ENCODE measurements at places on chromosomes 7 and 10.

- no peak for DNase-seq
Observed at GRCh38 chr7:51732951-51733350, 416.3 kb upstream of the COBL start.

DNA sequence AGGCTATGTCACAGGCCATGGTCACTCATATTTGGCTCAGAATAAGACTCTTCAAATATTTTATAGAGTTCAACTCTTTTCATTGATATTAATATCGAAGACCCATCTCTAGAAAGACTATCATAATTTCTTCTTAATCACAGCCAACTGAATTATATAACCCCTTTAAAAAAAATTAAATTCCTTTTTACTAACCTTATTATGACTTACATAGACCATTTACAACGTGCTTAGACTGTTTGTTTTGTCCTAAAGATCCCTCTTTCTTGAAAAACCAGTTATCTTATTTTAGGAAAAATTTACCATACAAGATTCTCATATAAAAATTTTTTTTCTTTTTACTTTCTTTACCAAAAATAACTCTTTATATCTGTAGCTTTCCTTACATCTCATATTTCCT lies 10.2 kb upstream of the TMEM254 start:
- no peak for DNase-seq

- peak; percentile 97 for DNase-seq
Observed at GRCh38 chr10:122062831-122063674, 74.1 kb downstream of the TACC2 start.

GRCh38 chr7:85215098-85215497 lies 28.2 kb upstream of the SEMA3D start:
- DNase-seq = no peak

GRCh38 chr7:150755473-150756099 lies 18.4 kb downstream of the GIMAP5 start:
- DNase-seq = no peak

- DNase-seq = no peak
Observed at GRCh38 chr10:11213137-11213536, 195.5 kb downstream of the CELF2 start.

DNA sequence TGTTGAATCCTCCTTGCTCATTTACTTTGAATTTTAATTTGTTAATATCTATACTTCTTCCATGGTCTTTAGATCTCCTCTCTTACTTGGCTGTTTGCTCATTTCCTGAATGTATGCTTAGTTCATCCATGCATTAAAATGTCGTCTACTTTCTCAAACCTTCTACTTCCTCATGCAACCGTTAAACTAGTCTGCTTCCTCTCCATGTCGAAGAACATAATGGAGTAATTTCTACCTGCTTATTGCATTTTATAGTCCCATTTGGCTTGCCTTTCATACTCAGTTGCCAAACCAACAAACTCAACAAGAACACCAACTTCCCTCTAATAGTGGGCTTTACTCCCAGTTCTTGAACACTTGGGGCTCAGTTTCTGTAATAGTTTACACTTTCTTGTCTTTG lies 43.8 kb upstream of the SEMA3D start:
- no peak for DNase-seq

- DNase-seq = peak; percentile 33
Observed at GRCh38 chr10:35339942-35340341, 3.6 kb downstream of the CCNY start.

DNA sequence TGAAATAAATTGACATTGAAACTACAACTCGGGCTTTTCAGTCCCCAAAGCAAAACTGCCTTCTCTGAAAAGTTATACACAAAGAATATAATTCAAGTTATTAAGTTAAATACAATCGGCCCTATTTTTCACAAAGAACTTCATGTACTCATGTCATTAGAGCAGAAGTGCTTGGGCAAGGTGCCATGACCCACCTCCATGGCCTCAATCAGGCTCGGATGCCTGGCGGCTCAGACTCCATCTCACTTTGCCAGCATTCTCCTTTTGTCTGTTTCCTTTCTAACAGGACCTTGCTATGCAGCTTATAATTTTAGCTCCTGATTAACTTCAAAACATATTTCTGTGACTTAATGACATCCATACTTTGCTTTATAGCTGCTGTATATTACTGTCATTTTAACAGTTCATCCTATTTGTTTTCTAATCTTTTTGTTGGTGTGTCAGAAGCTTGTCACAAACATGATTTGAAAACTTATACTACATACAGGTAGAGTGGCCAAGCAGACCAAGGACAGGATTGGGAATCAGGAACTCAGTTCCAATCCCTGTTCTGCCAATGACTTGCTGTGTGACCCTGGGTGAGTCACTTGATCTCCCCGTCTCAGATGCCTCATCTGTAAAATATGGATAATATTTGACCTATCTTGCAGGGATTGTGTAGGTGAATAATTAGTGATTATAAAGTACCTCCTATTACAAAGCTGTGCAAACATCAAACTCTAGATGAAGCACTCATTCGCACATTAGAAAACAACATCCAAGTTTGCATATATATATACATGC lies 60.8 kb upstream of the ITGA8 start:
- DNase-seq = no peak

DNA sequence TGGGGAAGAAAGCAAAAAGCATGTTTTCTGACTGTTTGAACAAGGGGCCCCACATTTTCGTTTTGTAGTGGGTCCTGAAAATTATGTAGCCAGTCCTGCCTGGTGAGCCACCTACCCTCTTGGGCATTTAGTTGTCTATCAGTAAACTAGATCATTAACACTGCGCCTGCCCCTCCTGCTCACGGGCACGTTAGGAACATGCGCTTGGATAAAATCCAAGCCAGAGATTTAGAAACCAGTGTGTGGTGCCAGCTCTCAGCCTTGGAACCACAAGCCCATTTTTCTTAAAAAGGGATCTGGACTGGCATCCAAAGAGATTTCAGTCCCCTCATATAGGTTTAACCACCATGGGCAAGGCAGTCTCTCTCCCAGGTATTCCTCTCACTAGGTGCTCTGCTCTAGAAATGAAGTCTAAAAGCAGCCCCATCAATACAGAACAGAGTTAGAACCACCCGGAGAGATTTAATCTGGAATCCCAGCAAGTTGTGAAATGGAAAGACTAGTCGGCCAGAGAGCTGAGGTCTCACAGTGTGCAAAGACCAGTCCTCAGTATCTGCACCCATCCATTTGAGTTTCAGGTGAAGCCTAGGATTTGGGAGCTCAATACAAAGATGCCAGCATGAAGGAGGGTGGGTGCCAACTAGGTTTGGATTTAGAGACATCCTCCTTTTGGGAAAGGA lies 123.9 kb upstream of the TCF7L2 start:
- DNase-seq = no peak

DNA sequence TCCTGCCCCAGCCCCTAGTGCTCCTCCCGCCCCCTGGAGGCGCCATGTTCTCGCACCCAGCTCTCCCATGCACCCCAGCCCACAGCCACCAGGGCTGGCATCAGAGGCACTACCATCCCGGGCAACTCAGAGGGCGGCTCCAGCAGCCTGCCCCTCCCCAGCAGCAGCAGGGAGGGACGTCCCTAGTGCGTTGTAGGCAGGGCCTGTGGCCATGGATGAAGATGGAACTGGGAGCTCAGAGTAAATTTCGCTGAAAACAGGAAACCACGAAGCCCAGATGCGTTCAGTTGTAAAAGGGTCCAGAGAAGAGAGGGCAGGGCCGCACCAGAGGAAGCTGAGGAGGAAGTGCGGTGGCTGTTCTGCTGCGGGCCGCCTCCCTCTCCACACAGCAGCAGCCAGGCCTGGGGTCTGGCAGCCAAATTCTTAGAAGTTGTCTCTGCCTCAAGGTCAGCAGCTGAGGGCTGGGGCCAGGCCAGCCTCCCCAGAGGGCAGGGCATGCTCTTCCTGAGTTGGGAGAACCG lies 24.6 kb downstream of the VSIR start:
- no peak for DNase-seq

GRCh38 chr7:22672846-22673680 lies 53.9 kb upstream of the IL6 start:
- DNase-seq = no peak

GRCh38 chr7:80018941-80019808 lies 115.5 kb upstream of the GNAI1 start:
- DNase-seq = peak; percentile 66

GRCh38 chr7:142420554-142421362 lies 162.9 kb upstream of the PRSS58 start:
- DNase-seq = peak; percentile 57

- DNase-seq = no peak
Observed at GRCh38 chr7:26073041-26073440, 79.0 kb upstream of the NFE2L3 start.

DNA sequence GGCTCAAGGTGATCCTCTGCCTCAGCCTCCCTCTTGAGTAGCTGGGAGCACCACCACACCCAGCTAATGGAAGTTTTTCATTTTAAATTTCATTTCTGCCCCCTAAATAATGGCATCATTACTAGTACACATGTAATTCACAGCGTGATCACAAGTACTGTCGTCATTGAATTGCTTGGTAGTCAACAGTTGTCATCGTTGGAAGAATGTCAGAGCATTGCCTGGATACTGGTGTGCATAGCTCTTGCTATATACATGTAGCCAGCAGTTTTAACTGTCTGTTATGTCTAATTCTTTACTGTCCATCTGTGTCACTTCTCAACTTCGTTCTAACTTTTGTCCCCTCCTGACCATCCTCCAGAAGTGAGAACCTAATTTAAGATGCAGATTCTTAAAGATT lies 62.1 kb downstream of the CRPPA start:
- no peak for DNase-seq

GRCh38 chr10:12241810-12242529 lies 46.0 kb downstream of the CDC123 start:
- no peak for DNase-seq

DNA sequence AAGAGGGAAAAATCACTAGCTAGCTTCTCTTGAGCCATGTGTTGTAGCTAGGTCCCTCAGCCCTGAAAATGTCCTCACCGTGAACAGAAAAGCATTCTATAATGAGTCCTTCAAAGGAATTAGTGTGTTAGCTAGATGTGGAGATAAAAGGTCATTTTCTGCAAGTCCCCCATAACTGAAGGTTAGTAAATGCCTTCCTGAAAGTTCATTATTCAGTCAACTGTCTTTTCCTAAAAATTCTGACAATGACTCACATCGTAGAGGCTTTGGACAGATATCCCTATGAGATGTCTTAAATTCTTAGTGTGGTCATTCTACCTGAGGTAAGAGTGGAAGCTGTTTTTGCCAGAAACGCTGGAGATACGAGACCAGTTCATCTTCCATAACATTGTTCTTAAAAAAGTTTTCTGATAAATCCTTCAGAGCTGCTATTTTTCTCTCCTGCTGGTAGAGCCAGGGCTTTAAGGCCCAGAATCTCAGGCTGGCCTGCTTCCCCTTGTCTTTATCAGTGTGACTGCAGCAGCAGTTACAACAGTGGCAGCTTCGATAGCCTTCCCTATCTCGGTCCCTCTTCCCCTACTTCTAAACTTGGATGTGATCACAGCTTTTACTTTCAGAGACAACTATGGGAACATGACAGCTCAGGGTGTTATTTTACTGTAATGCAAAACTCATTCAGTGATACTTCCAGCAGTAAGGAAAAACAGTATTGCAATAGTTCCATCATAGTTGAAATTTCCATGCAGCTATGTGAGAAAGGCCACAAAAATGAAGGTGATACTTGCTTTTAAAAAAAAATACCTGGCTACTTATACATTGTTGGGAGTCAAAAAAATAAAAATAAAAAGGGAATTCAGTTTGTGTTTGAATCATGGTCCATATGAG lies 37.3 kb upstream of the PRKAR2B start:
- no peak for DNase-seq

DNA sequence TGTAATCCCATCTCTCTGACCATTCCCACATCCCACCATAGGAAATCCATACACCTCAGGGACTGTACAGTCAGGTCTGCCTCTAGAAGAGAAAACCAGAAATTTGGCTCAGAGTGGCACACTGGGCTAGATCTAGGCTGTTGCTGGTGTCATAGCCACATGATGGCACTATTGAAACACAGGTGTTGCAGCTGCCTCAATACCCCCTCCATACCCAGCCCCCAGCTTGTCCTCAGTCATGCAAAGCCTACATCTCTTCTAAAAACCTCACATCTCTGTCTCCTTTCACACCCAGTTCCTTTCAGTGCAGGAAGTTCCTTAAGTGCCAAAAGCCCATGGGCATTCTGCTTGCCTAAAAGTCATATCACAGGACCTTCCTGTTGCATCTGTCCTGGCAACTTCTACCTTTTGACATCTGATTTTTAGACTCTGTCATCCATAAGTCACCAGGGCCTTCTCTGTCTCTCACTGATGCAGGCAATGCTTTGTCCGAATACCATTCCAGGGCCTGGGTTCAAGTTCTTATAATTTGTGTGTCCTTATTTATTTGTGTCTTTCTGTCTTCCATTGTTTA lies 27.0 kb upstream of the HIBADH start:
- DNase-seq = peak; percentile 18

GRCh38 chr10:64619102-64619501 lies 1097.9 kb downstream of the REEP3 start:
- no peak for DNase-seq

- DNase-seq = peak; percentile 43
Observed at GRCh38 chr7:23012908-23013714, 819 bp downstream of the HYCC1 start.

DNA sequence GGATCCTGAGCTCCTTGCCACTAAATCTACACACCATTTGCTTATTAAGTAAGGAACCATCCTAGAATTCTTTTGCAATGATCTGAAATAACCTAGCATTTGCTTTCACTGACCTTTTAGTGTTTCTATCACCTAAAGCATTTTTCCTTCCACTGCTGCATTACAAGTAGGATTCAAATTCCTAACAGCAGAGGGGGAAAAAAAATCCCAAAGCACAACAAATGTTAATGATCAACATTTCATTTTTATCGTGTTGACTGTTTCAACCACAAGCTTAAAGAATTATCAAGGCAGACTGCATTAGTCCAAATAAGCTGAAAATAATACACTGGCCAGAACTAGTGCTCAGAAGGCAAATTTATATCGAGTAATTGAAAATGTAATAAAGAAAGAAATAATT lies 174.7 kb upstream of the TCF7L2 start:
- DNase-seq = peak; percentile 27

DNA sequence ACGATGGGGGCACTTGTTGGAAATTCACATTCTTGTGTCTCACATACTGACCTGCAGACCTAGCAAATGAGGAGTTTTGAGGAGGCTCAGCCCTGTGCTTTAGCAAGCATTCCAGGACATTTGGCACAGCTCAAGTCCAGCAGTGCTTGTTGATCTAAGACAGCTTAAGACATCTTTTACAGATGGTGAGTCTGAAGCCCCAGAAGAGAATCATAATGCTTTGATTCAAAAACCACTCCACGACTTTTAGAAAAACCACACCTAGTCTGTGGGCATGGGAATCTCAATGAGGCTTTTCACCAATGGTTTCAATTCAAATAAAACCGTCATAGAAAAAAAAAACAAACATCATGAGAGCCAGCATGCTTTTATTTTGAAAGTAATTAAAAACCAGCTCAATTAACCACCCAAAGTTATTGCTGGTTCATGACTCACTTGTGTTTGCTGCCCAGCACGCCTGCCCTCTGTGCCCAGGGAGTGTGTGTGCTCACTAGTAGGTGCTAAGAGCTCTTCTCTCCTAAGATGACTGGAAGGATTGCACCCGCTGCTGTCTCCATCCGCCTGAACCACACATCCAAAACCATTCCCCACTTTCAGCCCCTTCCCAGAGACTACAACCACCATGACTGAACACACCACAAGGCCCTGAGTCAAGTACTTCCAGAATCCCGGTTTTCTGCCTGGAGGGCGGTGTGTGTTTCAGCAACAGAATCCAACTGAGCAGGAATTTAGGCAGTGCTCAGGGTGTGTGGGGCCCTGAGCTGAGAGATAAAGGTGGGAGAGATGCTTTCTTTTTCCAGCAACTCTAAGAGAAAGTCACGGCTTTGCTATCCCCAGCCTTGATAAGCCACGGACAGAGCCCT lies 130.2 kb upstream of the ADAM12 start:
- DNase-seq = no peak

Data from mesenchymal stem cell (in vitro differentiated cells and primary cell).